ENCODE measurements at places on chromosomes 5 and 9.

DNA sequence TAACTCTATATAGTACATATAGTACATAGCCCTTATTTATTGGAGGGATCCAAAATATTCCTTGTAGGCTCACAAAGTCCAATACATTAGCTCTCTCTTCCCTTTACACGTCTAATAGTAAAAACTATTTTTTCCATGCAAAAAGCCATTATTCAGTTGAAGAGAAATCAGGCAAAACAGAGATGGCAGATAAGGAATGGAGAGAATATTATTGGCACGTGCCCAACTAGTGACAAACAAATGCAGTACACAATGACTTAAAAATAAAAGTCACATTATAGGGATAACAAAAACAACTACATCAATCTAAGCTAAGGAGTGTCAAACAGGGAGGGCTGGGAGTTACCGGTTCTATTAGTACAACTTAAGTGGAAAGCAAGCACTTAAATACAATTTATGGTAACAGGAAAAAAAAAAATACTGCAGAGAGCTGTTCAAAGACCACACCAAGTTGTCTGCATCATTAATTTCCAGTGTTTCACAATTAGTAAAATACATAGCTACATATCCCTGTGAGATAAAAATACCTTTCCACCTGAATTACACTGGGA, 4.1 kb upstream of the SCAI start:
- DNase-seq = no peak

GRCh38 chr9:98917746-98918487, 25.8 kb upstream of the COL15A1 start:
- no peak for DNase-seq

- no peak for DNase-seq
These were observed 511 bp upstream of the SPDL1 start for GRCh38 chr5:169583101-169583423.

GRCh38 chr9:132673355-132673754, 3.1 kb downstream of the GTF3C4 start:
- no peak for DNase-seq

DNA sequence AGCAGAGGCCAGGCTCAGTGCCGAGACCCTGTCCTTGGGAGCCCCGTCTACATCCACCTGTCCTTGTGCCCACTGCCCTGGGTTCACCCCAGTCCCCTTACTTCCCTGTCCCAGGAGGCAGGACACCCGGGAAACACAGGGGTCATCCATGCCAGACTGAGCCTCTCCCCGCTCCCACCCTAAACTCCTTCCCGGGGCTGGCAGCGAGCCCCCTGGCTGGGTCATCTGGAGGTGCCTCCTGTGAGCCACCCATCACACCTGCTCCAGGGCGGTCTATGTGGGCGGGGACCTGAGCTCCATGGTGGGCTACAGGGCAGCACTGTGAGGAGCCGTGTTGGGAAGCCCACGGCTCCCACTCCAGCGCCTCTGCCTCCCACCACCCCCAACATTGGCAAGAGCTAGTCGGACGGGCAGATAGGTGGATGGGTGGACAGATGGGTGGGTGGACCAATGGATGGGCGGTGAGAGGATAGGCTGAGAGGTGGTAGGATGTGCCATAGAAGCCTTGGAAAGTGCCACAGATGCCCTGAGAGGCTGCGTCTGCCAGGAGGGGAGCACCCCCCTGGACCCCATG, 42.5 kb upstream of the RXRA start:
- no peak for DNase-seq

DNA sequence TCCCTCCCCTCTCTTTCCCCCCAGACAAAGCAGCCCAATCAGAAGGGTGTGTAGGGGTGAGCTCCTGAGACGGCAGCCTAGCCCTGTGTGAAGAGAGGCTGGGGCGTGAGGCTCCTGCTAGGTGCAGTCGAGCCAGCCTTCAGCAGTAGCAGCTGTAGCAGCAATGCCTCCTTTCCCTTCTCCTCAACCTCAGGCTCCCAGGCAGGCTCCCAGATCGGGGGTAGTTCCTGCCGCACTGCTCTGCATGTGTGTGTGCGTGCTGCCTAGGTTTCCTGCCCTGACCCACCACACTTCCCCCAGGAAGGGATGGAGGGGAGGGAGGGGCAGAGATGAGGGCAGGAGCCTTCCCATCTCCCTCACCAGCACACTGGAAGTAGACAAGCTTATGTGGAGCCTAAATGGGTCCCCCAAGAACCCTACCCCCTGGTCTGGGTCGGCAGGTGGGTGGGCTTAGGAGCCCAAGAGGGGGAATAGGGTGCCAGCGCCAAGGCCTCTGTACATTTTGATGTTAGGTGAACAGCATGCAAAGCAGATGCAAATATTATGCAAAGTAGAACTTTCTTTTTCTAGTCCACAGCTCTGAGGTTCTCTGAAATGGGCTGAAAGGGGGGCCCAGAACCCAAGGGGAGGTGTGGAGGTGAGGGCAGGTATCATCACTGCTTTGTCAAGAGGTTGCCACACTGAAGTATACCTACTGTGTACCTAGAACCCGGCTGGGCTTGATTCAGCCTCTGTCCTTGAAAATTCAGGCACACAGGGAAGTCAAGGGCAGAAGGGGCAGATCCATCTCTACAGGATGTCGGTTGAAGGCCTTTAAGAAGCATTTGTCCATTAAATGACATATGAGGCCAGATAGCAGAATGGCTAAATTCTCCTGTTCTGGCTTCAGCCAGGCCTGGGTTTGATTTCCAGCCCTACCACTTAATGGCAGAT, 57.8 kb downstream of the CXXC5 start:
- DNase-seq = no peak

All from stimulated activated CD8-positive, alpha-beta memory T cell treated with anti-CD3 and anti-CD28 coated beads, Interleukin-4, amount 100 ng/mL, for 4 hours (primary cell).